ENCODE measurements at places on chromosomes 2 and 18. TPM values are rescaled to one million over a fixed set of nuclear protein-coding genes. Genes with fewer than 3 reads are reported as not detected.

DNA sequence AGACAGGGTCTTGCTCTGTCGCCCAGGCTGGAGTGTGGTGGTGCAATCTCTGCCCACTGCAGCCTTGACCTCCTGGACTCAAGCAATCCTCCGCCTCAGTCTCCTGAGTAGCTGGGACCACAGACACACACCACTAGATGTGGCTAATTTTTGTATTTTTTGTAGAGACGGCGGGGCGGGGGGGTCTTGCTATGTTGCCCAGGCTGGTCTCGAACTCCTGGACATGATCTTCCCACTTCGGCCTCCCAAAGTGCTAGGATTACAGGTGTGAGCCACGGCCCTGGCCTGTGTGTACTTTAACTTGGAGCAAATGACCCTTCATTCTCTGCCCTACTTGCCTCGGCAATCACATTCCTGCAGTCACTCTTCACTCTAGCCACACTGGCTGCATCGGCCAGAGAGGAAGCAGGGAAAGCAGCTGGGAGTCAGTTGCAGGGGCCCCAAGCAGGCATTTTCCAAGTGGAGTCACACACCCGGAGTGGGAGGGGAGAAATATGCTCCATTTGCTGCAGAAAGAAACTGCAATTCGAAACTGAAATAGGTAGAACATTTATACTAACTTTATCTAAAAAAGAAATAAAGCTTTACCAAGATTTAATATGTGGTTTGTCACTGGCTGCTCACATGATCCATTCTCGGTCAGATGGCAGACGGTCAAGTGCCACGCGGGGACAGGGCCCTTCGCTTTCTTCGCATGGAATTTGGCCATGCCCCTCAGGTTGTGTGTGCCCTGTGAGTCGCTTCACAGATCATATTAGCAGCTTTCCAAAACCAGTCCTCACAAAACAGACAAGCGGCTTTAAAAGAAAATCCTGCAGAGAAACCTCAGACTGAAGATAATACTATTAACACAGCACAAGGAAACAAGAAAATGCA lies 37.1 kb downstream of the FAM161A start:
- DNase-seq, result no peak

GRCh38 chr18:10241579-10241978 lies 212.9 kb upstream of the APCDD1 start:
- DNase-seq, result no peak

GRCh38 chr2:195711478-195711877 lies 54.5 kb downstream of the SLC39A10 start:
- no peak for DNase-seq

The ITGA4 gene
- 5.7 TPM for total RNA-seq

The DES gene
- 180 TPM for total RNA-seq

DNA sequence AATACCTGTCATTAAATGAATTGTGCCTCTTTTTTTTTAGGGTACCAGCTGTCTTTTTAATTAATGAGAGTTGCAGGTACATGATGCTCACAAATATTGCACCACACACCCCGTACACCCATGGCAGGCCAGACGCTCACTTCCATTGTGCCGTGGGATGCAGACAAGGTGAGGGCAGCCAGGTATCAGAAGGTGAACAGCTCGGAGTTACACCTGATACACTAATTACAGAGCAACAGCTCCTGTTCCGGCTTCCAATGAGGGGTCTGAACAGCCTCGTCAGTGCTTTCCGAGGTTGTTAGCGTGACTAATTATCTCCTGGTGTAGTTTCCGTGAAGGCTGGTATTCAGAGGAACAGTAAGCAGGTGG lies 442.8 kb downstream of the ZNF516 start:
- DNase-seq, result no peak

DNA sequence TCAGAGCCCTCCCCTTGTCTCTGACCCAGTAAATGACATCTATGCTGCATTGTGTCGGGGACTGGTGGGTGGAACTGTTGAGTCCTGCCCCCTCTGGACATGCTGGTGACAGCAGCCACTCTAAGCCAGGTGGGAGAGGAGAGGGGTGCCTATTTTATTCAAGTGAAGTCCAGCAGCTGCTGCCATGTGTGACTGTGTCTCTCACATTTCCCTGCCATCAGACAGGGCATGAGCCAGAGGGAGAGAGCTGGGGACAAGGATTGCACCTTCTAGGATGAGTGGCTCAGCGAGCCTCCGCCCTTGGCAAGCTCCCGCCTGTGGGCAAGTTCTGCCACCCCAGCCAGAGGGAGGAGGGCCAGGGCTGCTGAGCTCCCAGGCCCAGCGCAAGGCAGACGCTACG lies 13.7 kb downstream of the NGEF start:
- no peak for DNase-seq

The NT5C1B gene
- not detected for total RNA-seq

GRCh38 chr2:126864861-126865260 lies 33.8 kb upstream of the TEX51 start:
- no peak for DNase-seq

DNA sequence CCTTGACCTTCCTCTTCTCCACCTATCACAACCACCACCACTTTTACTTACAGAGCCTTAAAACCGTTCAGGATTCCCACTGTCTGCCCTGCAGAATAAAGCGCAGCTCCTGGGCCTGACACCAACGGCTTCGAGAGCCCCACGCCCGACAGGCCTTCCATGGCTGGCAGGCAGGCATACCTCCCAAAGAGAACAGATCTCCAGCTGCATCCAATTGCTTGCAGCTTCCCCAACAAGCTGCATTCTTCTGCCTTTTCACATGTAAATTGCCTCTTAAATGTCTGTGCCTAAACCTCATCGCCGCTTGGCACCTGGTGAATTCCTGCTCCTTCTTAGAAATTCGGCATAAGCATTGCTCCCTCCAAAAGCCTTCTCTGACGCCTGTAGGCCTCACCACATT lies 31.5 kb upstream of the FAM124B start:
- DNase-seq, result no peak

The ANKRD30BL gene
- not detected for total RNA-seq

- DNase-seq, result no peak
These were observed 35.5 kb downstream of the IL1R2 start for GRCh38 chr2:102027036-102027980.

Data from omental fat pad (tissue), 4 donors.